Hepatic stellate cell (primary cell): ENCODE measurements at places on chromosomes 13 and 19.

GRCh38 chr13:27659145-27659865, 37.6 kb downstream of the POLR1D start:
- DNase-seq = no peak

- DNase-seq = no peak
Measured at GRCh38 chr19:38289955-38290354, 14.1 kb upstream of the C19orf33 start.

GRCh38 chr13:110853235-110853721, 61.6 kb downstream of the ANKRD10 start:
- DNase-seq = peak; percentile 84

GRCh38 chr19:52518646-52519045, 8.8 kb upstream of the ZNF808 start:
- DNase-seq = no peak

GRCh38 chr13:99617474-99618255, 116.4 kb downstream of the TM9SF2 start:
- DNase-seq = peak; percentile 40

DNA sequence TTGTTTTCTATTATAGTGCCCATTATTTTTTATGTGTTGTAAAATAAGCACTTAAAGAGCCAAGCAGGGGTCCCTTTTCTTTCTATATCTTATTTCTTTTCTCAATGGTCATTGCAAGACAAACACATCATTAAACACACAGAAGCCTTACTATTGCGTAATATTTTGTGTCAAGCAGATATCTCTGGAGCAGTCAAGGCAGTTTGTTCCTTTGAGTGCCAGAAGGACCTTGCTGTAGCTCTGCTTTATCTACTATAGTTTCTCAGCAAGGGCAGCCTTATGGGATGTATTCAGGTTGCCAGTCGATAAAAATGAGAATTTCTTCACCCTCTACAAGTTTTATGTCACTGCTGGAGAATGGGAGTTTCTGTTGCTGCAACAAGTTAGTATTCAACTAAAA, 319.3 kb downstream of the TDRD3 start:
- no peak for DNase-seq

DNA sequence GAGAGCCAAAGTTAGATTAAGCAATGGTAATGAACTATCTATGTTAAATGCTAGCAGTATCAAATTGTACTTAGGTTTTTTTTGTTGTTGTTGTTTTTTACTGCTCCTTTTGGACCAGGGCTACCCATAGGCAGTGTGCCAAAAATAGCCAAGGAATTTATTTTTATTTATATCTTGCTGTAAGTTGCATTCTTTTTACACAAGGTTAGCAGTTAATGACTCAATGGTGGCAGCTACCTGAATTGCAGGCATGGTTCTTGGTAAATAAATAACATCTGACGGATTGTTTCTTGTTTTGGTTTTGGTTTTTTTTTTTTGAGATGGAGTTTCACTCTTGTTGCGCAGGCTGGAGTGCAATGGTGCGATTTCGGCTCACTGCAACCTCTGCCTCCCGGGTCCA, 194.8 kb upstream of the TSC22D1 start:
- no peak for DNase-seq

DNA sequence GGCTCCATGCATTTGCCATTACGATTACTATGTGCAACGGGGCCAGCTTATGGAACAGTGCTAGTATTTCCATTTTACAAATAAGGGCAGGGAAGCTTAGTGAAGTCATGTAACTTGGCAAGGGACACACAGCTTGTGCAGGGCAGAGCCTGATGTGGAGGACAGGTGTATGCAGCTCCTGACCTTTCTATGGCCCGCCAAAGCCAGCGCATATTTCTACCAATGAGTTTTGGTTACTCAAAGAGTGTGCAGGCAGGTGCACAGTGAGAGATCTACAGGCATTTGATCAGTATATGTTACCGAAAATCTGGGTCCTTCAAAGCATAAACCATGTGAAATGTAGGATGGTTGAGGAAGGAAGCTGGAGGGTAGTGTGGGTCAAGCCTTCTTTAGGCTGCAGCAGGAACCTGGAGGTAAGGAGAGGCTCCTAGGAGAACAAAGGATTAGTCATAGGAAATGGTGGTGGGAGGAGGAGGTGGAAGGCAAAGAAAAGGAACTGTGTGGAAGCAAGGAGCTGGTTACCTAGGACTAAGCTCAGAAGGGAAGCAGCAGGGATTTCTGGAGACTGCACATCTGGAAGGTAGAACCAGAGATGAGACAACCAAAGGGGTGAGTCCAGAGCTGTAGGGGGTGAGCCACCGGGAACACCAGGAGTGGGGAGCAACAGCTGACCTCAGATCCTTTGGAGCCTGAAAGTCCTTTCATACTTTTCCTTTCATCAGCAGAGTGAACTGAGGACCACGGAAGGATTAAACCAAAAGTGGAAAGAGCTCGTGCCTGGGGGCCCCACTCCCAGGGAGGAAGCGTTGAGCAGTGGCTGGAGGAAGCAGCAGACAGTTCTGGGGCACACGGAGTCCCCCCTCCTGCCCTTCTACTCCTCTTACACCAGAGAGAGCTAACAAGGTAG, 4.2 kb upstream of the PDX1 start:
- no peak for DNase-seq

DNA sequence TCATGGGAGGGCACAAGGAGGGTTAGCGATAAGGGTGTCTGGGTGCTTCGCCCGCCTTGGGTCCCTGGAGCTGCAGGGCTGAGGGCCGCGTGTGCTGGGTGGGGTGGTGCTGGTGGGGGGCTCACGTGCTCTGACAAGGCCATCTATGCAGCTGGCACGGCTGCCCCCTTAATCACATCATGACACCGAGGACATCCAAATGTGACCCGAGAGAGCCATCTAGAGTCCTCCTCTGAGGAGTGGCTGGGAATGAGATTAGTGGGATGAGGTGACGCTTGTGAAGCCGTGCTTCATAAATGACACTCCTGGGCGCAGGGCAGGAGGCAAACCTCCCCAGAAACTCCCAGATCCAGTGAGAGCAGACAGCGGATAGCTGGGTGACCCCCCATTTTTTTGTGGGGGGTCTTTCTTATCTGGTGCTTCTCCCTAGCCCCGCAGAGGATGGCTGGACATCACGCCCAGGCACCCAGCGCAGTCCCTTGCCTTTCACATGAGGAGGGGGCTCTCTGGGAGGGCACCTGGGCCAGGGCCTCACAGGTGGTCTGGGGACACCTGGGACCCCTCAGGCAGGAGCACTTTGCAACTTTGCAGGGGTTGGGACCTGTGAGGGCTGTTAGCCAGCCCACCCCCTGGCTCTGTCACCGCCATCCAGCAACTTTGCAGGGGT, 6.6 kb downstream of the FZR1 start:
- DNase-seq = no peak

DNA sequence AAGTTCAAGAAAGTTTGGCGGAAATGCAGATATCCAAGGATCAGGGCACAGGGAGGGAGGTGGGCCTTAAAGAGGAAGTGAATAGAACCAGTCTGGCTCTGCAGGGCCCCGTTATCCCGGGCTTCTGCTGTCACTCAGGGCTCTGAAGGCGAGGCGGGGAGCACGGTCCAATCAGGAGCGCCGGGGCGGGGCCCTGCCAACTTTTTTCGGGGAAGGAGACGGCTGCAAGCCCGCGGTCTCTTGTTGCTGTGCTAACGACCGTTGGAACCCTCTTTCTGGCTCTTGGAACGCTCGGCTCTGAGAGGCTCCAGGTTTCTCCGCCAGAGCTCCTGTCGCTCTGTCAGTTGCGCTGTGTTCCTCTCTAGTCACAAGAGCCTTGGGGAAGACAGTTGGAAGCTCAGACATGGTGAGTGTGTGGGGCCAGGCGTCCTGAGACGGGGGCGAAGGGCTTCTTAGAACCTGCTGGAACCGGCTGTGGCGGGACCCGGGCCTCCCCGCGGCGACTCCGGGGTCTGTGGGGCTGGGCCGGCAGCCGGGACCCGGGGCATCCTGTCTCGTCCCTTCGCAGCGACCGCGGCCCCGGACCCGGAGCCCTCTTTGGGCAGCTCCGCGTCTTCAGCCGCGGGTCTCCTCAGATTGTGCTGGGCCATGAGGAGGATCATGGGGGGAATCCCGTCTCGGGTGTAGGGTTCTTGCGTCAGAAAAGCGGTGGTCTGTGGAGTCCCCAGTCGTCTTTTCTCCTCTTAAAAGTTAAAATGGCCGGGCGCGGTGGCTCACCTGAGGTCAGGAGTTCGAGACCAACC, 27.7 kb downstream of the ZNF844 start:
- DNase-seq = peak; percentile 96

DNA sequence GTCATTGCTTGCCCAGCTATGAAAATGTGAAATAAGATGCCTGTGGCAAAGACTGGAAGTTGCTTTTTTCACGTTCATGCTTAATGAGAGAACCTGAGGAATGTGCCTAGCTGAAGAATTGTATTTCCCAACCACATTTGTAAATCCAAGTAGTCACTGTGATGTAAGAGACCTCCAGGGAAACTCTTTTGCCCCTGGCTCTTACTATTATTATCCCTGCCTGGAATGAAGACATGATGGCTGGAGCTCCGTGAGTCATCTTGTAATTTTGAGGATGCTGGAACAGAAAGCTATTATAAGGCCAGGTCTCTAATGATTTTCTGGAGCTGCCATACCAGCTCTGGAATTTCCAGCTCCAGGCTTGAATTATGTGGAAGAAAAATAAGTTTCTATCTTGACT, 894.3 kb downstream of the DIAPH3 start:
- peak; percentile 13 for DNase-seq

GRCh38 chr19:535017-535835, 3.7 kb downstream of the CDC34 start:
- no peak for DNase-seq

DNA sequence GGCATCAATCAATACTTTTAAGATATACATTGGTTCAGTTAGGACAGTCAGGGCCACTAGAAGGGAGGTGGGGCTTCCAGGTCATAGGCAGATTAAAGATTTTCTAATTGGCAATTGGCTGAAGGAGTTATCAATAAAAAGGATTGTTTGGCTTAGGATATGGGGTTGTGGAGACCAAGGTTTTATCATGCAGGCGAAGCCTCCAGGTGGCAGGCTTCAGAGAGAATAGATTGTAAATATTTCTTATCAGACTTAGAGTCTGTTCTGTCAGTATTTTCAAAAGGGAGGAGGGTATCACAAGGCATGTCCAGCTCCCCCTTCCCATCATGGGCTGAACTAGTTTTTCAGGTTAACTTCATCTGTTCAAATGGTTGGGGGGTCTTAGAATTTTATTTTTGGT, 77.4 kb upstream of the FARP1 start:
- no peak for DNase-seq
